Osteoblast (primary cell): ENCODE measurements at places on chromosomes 3 and 15.

- H3K4me1 ChIP-seq, result peaks cover 4% of the 10 kb centered on the region
- no peak overlapping the region for H3K4me3 ChIP-seq
- no peak for DNase-seq
- H3K27ac ChIP-seq, result no peak overlapping the region
- H3K27me3 ChIP-seq, result no peaks in the 10 kb centered on the region
These were observed 290.5 kb upstream of the VEPH1 start for GRCh38 chr3:157793745-157794144.

GRCh38 chr3:45986303-45986982 lies 9.2 kb downstream of the FYCO1 start:
- DNase-seq, result peak; percentile 93
- H3K27ac ChIP-seq, result peak overlapping the region; percentile 90
- no peaks in the 10 kb centered on the region for H3K27me3 ChIP-seq
- H3K36me3 ChIP-seq, result peaks cover 16% of the 10 kb centered on the region

- H3K27me3 ChIP-seq, result no peaks in the 10 kb centered on the region
- H3K4me1 ChIP-seq, result no peaks in the 10 kb centered on the region
- H3K4me3 ChIP-seq, result peak within 1 kb of the TSS; percentile 20
- no peaks in the 10 kb centered on the region for H3K36me3 ChIP-seq
- no peak for DNase-seq
- no peak within 1 kb of the TSS for H3K27ac ChIP-seq
These were observed at the start of gene SAMMSON for GRCh38 chr3:69999140-70000027. TSS of gene SAMMSON (plus strand) at chr3:69999733.

GRCh38 chr3:81968658-81969057 lies 207.2 kb upstream of the GBE1 start:
- H3K4me1 ChIP-seq, result no peaks in the 10 kb centered on the region
- H3K27me3 ChIP-seq, result no peaks in the 10 kb centered on the region
- H3K27ac ChIP-seq, result no peak overlapping the region

DNA sequence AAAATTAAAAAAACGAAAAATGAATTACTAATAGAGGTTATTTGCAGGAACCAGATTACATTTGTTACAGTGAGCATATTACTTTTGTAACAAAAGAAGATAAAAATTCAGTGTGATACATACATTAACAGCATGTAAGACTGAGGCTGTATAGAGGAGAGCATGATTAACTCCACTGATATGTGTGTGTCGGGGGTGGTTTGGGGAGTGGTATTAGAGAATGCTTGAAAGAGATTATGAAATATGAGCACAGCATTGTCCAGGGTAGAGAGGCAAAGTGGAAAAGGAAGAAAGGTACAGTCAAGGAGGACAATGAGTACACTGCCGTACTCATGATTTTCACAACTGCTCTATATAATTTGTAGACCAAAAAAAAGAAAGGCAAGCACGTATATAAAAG lies 62.9 kb upstream of the LRRFIP2 start:
- no peaks in the 10 kb centered on the region for H3K27me3 ChIP-seq
- H3K27ac ChIP-seq, result no peak overlapping the region
- no peak overlapping the region for H3K4me3 ChIP-seq
- no peak for DNase-seq
- peaks cover 4% of the 10 kb centered on the region for H3K4me1 ChIP-seq

DNA sequence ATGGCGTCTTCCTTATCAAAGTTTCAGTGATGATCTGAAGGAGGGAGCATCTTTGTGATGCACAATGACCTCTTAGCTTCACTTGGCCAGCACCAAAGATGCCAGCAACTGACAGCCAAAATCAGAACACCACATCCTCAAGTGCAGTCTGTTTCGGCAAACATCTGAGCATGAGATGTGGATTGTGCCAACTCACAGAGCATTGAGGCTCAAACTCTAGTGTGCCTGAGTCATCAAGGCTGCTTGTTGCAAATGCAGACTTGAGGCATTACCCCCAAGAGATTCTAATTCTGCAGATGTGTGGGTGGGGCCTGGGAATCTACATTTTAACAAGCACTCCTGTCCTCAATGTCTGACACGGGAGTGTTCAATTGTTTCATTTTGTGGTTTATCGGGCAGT lies 35.8 kb downstream of the ABHD5 start:
- H3K27ac ChIP-seq, result peak overlapping the region; percentile 93
- peaks cover 4% of the 10 kb centered on the region for H3K36me3 ChIP-seq
- H3K4me3 ChIP-seq, result no peak overlapping the region
- no peaks in the 10 kb centered on the region for H3K27me3 ChIP-seq

DNA sequence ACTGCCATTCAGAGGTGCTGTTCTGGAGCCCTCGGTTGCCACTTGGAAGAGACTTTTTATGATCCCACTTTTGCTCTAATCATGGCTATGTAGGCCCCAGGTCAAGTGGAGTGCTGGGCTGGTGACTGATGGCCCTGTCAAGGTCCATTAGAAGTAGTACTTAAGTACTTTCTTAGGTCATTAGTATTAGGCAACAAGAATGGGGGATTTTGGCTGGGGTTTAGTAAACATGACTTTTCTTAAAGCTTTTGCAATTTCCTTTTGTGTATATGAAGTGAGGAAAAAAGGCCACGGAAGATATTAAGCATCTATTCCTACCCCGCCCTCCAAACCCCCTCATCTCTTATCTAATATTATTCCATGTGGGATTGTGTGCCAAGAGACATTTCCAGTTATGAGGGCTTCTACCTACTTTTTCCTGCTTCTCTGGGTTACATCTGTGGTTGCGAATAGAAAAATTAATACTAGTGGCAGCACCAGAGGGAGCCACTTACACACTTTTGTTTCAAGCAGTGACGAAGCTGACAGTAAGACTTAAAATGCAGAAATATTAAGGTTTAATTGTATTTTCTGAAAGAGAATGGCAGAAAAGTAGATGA lies 13.9 kb downstream of the NLGN1 start:
- H3K4me1 ChIP-seq, result no peaks in the 10 kb centered on the region
- H3K27me3 ChIP-seq, result no peaks in the 10 kb centered on the region
- peak; percentile 68 for DNase-seq
- H3K27ac ChIP-seq, result no peak overlapping the region
- H3K4me3 ChIP-seq, result no peak overlapping the region

DNA sequence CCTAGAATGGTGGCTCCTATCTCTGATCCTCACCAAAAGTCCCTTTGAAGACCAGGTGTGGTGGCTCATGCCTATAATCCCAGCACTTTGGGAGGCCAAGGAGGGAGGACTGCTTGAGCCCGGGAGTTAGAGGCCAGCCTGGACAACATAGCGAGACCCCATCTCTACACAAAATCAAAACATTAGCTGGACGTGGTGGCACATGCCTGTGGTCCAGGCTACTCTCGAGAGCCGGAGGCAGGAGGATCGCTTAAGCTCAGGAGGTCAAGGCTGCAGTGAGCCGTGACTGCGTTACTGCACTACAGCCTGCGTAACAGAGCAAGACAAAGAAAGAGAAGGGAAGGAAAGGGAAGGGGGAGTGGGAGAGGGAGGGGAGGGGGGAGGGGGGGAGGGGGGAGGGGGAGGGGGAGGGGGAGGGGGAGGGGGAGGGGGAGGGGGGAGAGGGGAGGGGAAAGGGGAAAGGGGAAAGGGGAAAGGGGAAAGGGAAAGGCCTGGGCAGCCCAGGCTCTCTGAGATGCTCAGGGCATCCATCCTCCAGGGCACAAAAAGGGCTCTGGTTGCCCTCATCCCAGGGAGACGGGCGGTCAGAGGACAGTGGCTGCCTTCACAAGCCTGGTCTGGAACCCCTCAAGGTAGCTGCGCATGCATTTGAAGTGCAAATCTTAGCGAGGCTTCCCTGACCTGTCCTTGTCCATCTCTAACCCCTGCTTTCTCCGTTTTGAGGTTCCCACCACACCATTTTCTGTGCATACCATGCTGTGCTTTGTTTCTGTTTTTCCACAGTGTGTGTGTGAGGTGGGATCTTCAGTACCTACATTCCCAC lies 76.1 kb downstream of the LDHAL6B start:
- H3K27ac ChIP-seq, result no peak overlapping the region
- DNase-seq, result no peak
- H3K4me1 ChIP-seq, result peaks cover 2% of the 10 kb centered on the region
- no peak overlapping the region for H3K4me3 ChIP-seq
- H3K27me3 ChIP-seq, result no peaks in the 10 kb centered on the region

DNA sequence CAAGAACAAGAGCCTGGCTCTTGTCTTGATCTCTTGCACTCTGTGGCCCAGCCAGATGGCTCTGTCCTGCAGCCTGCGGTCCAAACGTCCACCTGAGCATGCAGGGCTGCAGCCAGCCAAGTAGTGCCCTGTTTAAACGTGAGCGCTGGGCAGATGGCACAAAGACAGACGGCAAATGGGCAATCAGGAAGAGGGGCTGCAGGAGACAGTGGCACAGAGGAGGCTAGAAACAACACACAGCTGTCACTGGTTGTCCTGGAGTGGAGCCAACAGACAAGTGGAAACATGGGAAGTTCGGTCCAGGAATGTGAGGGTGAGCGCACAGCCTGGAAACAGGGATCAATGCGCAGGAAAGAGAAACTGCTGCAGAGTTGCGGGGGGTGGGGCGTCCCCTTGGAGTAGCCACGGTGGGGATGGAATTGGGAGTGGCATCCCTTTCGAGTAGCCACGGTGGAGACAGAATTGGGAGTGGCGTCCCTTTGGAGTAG lies 10.7 kb upstream of the ZXDC start:
- H3K4me1 ChIP-seq, result no peaks in the 10 kb centered on the region
- peaks cover 18% of the 10 kb centered on the region for H3K27me3 ChIP-seq
- DNase-seq, result no peak
- H3K27ac ChIP-seq, result no peak overlapping the region
- no peak overlapping the region for H3K4me3 ChIP-seq
- H3K36me3 ChIP-seq, result no peaks in the 10 kb centered on the region

- H3K4me3 ChIP-seq, result peak overlapping the region; percentile 60
- no peaks in the 10 kb centered on the region for H3K36me3 ChIP-seq
- peak overlapping the region; percentile 34 for H3K27ac ChIP-seq
- no peaks in the 10 kb centered on the region for H3K27me3 ChIP-seq
These were observed 37.9 kb downstream of the RPL39L start for GRCh38 chr3:187101184-187102072.

- DNase-seq, result peak; percentile 88
- no peaks in the 10 kb centered on the region for H3K36me3 ChIP-seq
- H3K4me3 ChIP-seq, result peak overlapping the region; percentile 14
- H3K27ac ChIP-seq, result peak overlapping the region; percentile 84
These were observed 44.9 kb upstream of the MANF start for GRCh38 chr3:51340013-51340829.

DNA sequence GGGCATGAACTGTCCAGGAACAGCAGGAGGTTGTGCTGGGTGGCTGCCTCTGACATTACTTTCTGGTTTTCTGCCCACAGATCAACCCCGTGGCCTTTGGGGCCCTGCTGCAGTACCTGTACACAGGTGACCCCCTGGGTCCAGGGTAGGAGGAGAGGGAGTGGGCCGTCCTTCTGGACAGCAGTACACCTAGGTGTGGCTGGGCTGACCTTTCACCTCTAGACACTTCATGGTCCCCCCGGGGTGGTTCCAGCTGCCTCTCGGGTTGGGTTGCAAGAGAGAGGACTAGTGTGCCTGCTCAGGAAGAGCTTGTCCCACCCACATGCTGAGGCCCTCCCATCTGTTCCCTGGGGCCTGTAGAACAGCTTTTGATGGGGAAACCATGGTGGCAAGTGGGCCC lies 3.7 kb downstream of the ABTB1 start:
- no peaks in the 10 kb centered on the region for H3K27me3 ChIP-seq
- DNase-seq, result no peak
- no peak overlapping the region for H3K27ac ChIP-seq
- no peak overlapping the region for H3K4me3 ChIP-seq
- H3K4me1 ChIP-seq, result peaks cover 5% of the 10 kb centered on the region
- peaks cover 4% of the 10 kb centered on the region for H3K36me3 ChIP-seq

DNA sequence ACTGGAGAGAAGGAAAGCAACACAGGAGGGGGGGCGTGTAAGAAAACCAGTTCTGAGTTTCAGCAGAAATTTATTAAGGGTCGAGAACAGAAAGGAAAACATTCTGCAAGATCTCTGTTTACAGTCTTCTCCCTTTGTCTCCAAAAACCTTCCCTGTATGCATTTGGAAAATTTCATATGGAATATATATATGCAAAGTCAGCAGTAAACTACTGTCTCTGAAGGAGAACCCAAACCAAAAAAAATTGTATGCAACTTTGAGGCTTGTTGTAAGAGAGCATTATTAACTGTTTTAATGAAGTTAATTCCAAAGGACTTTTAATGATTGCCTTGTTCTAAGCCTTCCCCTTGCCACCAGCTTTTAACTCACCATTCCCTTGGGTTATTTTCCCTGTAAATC lies 238.2 kb upstream of the GPR149 start:
- H3K36me3 ChIP-seq, result no peaks in the 10 kb centered on the region
- no peak overlapping the region for H3K4me3 ChIP-seq
- no peaks in the 10 kb centered on the region for H3K27me3 ChIP-seq
- H3K27ac ChIP-seq, result no peak overlapping the region

DNA sequence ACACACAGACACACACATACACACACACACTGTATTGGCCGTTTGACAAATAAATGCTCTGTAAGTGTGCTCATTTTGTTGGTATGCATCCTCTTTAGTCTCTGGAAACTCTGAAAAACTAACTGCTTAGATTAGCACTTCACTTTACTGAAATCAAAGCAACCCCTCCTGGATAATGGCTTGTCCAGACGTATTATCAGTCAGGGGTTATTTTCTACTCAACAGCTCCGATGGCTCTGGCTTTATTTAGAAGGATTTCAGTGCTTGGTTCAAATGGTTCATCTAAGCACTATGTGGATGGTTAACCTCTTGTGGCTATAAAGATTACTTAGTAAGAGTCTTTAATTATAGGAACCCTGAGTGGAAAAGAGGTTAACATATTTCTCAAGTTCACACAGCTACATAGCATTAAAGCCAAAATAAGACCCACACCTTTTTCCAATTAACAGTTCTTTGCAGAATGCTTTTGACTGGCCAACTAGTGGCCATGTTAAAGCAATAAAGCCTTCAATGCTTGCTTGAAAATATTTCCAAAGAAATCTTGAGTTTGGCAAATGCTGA lies 516.1 kb upstream of the NAALADL2 start:
- H3K4me3 ChIP-seq, result no peak overlapping the region
- H3K36me3 ChIP-seq, result no peaks in the 10 kb centered on the region
- no peak overlapping the region for H3K27ac ChIP-seq
- no peaks in the 10 kb centered on the region for H3K27me3 ChIP-seq
- no peaks in the 10 kb centered on the region for H3K4me1 ChIP-seq

DNA sequence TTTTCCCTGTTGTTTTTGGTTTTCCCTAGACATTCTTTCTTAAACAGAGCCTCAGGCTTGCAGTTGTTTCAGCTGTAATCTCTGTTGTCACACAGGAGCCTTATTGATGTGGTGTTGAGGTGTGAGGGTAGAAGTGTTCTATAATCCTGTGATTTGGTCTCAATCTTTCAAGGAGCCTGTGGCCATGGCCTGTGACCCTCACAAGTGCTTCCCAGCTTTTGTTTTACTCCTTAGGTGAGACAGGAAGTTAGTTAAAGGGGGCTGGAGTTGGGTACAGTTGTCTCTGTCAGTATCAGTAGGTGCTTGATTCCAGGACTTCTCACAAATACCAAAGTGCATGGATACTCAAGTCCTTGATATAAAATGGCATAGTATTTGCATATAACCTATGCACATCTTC lies 77.2 kb downstream of the PDCD6IP start:
- H3K27ac ChIP-seq, result no peak overlapping the region
- H3K4me1 ChIP-seq, result no peaks in the 10 kb centered on the region
- no peaks in the 10 kb centered on the region for H3K36me3 ChIP-seq
- no peak overlapping the region for H3K4me3 ChIP-seq
- no peaks in the 10 kb centered on the region for H3K27me3 ChIP-seq

- H3K36me3 ChIP-seq, result no peaks in the 10 kb centered on the region
- no peak overlapping the region for H3K4me3 ChIP-seq
- peak; percentile 51 for DNase-seq
These were observed 158.8 kb downstream of the CLSTN2 start for GRCh38 chr3:140093742-140094141.
